LoVo (cell line): ENCODE measurements at places on chromosomes 5 and 9.

DNA sequence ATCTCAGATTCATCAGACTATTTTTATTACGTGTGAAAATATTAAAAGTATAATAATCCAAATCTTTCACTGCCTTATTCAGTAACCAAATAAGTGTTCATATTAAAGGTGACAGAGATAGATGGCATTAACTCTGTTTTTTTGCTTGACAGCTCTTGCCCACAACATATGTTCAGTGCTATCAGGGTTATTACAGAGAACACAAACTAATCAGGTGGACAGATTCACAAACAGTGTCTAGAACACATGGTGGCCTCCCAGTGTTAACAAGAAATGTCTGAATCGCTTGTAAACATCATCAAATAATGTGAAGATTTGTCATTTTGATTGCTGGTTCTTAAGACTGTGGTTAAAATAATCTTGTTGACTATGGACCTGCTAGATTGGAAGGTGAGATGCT, 609.1 kb upstream of the GRAMD2B start:
- DNase-seq, result no peak

GRCh38 chr9:69931340-69931739, 110.7 kb downstream of the CFAP95 start:
- DNase-seq, result no peak

DNA sequence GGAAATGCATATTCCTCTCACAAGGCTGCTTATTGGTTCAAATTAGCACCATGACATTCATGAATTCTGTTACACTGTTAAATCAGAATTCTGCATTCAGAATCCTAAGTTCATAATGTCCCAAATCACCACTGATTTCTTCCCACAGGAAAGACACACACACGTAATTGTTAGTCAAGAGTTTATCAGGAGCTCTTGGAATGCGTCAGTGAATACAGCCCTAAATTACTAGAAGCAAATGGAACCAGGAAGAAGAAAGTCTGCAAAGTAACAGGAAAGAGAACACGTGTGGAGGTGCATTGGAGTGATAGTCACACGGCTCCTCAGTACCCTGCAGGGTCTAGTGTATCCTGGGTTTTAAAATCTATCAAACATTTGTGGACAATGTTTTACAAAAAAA, 110.2 kb downstream of the ANXA2R start:
- no peak for DNase-seq

- DNase-seq, result no peak
Measured at GRCh38 chr5:41345295-41345694, 132.0 kb upstream of the C6 start.

DNA sequence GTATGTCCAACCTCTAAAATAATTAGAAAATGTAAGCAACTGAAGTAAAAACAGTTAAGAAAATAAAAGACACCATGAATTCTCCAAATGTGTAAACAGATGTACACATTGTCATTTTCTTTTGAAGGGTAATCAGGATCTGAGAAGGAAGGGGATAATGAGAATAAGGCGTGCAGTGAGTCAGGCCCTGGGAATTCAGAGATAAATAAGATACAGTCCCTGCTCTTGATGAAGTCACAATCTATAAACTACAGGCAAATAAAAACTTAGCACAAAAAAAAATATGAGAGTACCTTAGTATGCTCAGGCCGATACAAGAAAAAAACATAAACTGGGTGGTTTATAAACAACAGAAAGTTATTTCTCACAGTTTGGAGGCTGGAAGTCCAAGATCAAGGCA, 315.3 kb downstream of the DNAH5 start:
- no peak for DNase-seq

DNA sequence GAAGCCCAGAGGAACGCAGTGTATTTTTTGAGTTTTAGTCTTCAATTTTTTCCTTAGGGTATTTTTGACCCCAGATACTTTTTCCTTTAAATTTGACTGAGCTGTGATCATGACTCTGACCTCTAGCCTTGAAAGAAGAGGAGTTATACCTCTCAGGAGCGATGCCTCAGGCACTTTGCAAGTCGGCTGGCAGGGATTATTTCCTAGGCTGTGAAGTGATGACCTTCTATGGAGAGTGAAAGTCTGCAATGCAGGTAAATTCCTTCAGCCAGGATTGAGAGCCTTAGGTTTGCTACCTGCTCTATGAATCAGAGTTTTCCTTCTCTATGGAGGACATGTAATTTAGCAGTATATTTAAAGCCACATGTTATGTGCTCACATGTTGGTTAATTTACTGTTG, 10.8 kb upstream of the NUDT12 start:
- no peak for DNase-seq

DNA sequence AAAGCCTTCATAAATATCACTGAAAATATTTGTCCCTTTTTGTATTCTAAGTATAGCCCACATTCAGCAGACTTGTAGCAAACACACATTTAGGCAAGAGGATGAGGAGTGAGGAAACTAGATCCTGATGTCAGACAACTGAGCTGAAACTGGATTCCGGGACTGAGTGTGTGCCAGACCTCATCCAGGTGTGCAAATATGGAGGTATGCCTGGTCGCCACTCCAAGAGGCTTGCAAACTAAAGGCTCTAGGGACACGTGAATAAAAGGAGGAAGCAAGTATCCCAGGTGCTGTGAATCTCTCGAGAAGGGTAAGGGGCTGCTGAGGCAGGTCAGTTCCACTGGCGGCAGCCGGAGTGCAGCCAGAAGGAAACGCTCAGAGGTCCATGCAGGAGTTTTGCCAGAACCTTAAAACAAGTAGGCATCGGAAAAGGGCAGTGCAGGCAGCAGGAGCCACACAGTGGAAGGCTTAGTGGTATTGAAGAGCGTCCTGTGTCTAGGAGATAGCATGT, 77.4 kb upstream of the ALDH1B1 start:
- DNase-seq, result no peak

- no peak for DNase-seq
Measured at GRCh38 chr9:21552244-21553170, 70.4 kb upstream of the IFNE start.

GRCh38 chr5:157558681-157559080, 16.9 kb downstream of the ADAM19 start:
- DNase-seq, result no peak

DNA sequence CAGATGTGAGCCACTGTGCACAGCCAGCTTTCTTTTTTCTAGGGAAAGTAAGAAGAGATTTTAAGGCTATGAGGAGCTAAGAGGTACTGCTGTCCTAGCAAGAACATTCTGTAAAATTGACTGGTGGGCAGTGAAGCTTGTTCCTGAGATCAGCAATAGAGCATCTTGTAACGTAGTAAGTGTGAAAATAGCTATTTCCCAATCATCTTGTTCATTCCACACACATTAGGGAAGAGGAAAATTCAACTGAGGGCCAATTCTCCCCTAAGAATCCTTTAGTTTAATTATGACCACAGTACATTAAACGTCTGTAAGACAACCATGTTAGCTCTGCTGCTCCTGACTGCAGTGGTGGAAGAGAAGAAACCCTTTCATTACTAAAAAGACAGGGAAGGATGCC, 246.2 kb downstream of the EFNA5 start:
- DNase-seq, result no peak

DNA sequence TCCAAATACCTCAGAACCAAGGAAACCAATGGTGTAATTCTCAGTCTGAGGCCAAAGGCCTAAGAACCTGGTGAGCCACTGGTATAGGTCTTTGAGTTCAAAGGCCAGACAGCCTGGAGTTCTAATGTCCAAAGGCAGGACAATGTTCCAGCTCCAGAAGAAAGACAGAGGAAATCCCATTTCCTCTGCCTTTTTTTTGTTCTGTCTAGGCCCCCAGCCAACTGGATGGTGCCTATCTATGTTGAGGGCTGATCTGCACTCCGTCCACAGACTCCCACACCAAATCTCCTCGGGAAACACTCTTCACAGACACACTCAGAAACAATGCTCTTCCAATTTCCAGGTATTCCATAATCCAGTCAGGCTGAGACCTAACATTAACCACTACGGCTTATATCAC, 30.1 kb downstream of the FNIP1 start:
- no peak for DNase-seq

DNA sequence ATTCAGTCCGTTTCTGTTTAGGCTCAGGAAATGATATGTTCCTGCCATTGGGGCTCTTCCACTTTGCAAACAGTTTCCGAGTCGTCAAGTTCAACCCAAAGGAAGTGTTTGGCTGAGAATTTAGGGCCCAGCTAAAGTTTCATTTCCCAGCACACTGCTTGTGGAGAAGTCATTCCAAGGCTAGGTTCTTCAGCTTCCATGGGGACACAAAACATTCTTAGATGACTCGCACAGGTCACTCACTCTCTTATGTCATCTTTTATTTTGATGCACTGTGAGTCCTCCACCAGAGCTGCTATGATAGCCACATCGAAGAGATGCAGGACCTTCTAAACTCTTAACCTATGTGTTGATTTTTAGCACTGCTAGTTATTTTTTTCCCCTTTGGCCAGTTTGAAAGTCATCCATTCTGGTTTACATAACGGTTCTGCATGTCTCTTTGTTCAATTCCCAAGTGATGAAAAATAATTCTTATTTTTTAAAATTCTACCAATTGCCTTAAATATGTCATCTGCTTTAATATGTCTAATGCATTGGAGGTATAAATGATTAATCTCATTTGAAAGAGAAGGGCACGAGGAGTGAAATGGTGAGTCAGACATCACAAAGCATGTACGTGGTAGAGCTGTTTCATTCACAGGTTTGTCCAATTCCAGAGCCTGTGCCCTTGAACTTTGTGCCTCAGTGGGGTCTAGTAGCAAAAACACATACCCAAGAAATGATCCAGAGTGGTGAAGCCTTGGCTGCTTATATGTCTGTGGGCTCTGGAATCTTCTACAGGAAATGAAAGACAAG, 84.3 kb downstream of the ZNF462 start:
- no peak for DNase-seq

DNA sequence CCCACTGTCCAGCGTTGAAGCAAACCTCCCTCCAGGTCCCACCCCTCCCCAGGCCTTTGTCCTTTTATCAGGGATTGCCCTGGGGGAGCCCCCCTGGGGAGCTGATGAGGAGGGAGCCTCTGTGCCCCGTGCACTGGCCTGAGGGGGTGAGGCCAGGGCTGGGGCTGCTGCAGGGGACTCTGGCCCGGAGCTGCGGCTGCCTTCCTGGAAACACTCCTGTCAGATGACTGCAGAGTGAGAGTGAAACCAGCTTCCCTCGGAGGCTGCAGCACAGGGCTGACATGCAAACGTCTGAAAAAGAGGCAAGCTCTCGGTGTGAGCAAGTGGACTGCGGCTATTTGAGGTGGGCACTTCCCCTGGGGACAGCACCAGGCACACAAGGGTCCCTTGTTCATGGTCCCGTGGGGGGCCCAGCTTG, 4.6 kb upstream of the TRAF2 start:
- DNase-seq, result no peak

DNA sequence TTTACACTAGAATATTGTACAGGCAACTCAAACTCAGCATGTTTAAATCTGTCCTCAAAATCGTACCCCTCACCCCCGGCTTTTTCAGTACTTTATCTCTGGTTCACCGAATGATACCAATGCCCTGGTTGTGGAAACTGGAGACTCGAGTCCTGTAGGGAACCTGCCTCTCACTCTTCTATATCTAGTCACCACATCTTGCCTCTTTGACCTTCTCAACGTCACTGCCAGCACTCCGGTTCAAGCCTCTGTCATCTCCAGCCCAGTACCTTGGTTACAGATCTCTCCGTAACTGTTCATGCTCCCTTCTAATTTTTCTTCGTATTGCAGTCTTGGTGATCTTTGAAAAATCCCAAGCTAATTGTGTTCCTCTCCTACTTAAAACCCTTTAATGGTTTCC, 6.7 kb downstream of the SLC44A1 start:
- no peak for DNase-seq

DNA sequence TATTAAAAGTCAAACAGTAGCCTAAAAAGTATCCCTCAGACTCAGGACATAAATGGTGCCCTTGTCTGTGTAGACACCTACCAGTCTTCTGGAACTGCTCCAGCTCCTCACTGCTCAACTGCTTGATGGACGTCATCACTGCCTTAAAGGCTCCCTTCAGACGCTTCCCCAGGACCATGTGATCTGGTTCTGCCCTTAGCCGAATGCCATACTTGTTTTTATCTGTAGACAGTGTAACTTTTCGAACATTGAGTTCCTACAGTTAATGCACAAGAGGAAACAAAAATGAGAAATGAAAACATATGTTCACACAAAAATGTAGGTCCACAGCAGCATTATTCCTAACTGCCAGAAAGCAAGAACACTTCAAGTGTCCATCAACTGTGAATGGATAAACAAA, 46.2 kb downstream of the IARS1 start:
- DNase-seq, result no peak

GRCh38 chr9:135330307-135330631, 149.3 kb upstream of the PPP1R26 start:
- no peak for DNase-seq

DNA sequence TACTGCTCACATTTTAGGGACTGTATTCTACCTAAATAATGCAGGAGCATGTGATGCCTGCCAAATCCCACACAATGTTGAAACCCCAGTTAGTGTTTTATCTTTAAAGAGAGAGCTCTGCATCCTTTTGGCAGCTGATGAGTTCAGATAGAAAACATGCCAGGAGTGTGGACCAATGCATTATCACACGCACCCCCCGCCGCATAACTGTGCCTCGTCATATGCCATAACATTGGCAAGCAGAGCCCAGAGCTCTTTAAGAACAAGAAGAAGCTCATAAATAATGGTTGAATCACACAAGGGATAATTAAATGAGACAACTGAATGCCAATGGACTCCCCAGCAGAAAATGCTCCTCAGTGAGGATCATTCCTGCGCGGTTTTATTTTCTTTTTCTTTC, 52.8 kb upstream of the RORB start:
- DNase-seq, result no peak

GRCh38 chr9:120750421-120750820, 36.2 kb upstream of the MEGF9 start:
- no peak for DNase-seq

GRCh38 chr5:57725658-57726504, 243.3 kb upstream of the ACTBL2 start:
- no peak for DNase-seq

- DNase-seq, result no peak
Measured at GRCh38 chr5:171622010-171622409, 163.6 kb upstream of the SMIM23 start.

- no peak for DNase-seq
Measured at GRCh38 chr5:81202655-81203054, 30.5 kb upstream of the CKMT2 start.

DNA sequence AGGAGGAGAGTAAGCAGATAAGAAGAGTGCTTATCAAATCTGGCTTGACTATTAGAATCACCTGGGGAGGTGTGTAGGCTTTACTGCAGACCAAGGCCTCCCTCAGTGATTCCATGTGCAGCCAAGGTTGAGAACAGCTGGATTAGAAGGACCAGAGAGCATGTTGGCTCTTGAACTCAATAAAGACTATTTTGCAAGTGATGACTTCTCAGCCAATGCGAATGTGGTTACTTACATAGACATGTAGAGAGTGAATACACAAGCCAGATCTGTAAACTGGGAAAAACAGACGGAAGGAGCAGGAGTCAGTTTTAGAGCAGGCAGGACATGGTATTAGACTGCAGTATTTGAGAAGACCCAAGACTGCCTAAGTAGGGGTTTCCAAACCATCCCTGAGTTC, 48.5 kb downstream of the MAMDC2 start:
- DNase-seq, result no peak
